ENCODE measurements at places on chromosomes 5 and 9. TPM values are rescaled to one million over a fixed set of nuclear protein-coding genes. Genes with fewer than 3 reads are reported as not detected.

GRCh38 chr5:68352166-68352565 lies 136.6 kb downstream of the PIK3R1 start:
- no peak for DNase-seq

GRCh38 chr5:132865668-132866341 lies 464 bp downstream of the GDF9 start:
- no peak for DNase-seq

DNA sequence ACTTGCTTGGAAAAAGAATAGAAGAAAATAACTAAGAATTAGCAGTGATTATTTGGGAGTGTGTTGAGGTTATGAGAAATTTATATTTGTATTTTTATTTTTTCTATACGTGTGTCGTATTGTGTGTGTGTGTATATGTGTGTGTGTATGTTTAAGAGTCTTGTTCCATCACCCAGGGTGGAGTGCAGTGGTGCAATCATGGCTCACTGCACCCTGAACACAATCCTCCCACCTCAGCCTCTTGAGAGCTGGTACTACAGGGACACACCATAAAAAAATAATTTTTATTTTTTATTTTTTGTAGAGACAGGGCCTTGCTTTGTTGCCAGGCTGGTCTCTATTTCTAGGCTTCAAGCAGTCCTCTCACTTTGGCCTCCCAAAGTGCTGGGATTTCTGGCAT lies 643.8 kb downstream of the PDE4D start:
- no peak for DNase-seq

DNA sequence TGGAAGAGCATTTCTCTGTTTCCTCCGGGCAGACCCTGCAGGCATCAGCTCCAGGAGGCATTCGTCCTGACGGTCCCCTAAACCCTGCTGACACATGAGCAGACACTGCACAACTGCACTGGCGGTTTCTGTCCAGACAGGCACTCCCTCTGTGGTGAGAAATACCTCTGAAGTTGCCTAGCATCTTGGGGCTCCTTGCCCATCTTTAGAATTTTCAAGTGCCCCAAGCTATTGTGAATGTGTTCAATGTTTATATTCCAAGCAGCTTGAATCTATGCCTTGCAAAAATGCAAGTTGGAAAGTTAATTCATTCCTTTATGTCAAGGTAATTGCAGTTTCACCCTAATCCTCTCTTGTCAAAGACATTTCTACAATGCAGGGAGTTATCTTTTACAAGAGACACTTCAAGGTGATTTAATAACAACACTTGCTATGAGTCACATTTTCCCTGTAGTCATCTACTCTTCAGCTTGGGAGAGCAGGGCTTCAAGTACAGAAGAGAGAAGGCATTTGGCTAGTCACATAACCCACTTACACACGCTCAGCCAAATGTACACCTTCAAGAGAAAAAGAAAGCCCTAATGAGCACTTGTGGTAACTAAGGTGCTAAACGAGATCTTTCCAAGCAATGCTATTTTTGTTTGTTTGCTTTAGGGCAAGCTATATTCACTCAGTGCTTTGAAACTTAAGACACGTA lies 302.5 kb downstream of the MLLT3 start:
- no peak for DNase-seq

DNA sequence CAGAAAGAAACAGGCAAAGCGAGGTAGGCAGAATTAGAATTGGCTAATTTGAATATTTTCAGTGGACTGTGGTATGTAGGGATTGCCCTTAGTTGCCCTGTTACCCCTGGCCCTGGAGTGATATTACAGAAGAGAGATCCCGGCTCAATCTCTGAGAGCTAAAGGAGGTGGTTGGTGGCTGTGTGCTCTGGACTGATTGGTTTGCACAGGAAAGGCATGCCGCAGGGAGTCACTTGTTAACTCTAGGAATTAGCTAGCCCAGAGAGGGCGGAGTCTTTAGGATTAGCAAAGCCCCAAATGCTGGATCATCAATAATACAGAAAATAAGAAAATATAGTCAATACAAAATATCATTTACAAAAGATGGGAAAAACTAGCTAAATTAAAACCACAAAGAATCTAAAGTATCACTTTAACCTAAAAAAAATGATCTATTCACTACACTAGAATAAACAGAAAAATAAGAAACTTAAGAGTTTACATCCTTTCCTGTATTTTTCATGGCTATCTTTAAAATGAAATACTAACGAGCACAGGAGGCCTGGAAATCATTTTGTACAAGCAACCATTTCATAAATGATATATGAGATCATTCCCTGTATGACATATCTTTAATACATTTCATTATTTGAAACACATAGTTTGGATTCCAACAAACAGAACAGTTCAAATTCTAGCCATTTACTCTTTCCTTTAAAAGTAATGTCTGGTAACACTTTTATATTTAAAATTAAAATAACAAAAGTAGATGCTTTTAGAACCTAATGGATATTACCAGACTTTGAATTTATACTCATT lies 71.1 kb downstream of the GNAQ start:
- no peak for DNase-seq

GRCh38 chr9:136307215-136307750 lies 3.4 kb upstream of the CCDC187 start:
- DNase-seq: no peak

GRCh38 chr5:93395971-93396379 lies 185.0 kb downstream of the NR2F1-AS1 start:
- DNase-seq: peak; percentile 78

DNA sequence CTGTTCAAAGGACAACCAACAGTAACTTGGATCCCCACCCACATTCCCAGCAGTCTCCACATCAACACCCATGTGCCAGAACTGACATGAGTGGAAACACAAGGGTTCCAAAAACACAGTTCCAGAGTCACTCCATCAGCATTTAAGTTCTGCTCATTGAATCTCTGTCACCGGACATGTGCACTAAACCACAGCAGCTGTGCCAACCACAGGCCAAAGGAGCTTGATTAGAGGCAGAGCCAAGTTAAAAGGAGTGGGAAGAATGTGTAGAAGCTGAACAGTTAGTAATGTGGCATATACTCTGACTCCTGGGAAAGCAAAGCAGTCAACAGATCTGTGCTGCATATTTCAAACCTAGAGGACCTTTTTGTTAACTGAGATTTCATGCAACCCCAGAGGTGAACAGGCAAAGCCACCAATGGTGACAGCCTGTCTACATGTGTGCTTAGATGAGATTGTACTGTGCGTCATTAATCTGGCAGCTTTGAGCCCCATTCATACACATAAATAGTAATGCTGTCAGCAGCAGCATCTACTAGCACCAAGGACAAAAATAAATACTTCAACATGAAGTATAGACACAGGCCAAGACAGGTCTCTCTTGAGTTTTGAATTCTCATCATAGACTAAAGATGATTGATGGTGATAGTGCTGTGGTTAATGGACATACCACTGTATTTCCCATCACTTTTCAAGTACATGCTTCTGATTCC lies 16.4 kb upstream of the FST start:
- DNase-seq: no peak

GRCh38 chr5:113162208-113162607 lies 185.6 kb downstream of the DCP2 start:
- no peak for DNase-seq

DNA sequence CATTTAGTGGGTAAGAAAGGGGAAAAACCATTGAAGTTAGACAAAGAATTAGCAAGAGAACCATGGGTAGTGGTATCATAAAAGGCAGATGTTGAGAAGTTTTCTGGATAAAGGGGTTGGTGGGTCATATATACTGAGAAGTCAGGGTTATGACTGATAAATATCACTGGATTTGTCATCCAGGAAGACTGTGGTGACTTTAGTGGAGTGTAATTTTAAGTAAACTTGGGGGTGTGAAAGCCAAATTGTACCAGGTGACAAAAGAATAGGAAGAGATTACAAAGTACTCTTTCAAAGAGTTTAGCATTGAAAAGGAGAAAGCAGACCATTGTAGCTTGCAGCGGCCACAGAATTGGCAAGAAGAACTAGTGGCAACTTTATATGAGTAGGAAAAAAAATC lies 315.2 kb upstream of the DMAC1 start:
- DNase-seq: no peak

DNA sequence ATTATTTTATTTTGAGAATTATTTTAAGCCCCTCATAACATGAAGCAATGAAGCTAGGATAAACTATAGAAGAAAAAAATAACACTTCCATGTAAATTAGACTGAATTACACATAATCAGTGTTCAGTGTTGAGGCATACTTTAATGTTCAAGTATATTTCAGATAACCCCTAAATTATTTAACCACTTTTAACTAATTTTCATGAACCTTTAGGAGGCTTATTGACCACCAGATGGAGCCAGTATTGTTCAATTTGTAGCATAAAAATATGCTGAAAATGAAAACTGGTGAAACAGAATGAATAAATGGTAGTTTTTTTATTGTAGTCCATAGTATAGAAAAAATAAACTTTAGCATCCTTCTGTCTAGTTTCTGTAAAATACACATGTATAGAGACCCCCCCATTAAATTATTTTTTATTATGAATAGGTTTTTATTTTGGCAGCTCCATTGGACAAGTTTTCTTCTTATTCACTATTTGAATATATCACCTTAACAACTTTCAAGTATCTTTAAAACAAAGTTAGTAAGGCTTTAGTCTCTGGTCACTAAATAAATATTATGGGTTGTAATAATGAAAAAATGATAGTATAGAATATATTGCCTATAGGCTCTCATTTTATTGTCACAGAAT lies 190.1 kb downstream of the CWC27 start:
- DNase-seq: no peak

- DNase-seq: no peak
Measured at GRCh38 chr9:117733465-117733864, 29.3 kb downstream of the TLR4 start.

DNA sequence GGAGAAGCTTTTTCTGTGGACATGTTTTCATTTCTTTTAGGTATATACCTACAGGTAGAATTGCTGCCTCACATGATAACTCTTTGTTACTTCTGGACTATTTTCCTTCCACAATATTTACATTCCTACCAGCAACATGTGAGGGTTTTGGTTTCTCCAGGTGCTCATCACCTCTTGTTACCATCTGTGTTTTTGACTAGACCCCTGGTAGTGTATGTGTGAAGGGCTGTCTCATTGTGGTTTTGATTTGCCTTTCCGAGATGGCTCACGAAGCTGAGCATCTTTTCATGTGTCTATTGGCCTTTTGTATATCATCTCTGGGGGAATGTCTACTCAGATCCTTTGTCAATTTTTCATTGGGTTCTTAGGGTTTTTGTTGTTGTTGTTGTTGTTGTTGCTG lies 17.2 kb upstream of the RANBP17 start:
- DNase-seq: no peak

DNA sequence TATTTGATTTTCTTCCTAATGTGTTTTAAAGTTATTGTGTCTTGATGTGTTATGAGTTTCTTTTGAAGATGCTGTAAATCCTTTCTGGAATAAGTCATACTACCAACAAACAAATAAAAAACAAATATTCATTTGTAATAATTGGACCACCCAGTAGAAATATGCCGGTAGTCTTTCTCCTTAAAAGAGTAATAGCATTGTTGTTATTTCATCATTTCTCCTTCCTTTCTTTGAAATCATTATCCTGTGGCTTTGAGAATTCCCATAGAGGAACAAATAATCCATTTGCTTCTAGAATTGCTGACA lies 169.4 kb downstream of the NNT start:
- DNase-seq: no peak

DNA sequence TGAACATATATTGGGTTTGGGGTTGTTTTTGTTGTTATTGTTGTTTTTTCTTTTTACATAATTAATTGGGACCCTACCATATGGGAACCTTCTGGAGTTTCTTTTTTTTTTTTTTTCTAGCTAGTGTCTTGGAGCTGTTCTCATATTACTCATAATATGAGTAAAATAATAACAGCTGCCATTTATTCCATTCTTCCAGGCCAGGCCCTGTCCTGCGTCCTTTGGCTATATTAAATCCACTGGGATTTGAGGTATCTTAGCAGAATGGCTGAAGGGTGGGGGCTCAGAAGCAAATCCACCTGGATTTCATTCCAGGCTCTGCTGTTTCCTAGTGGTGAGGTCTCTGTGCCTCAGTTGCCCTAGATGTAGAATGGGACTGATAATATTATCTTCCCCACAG lies 47.2 kb upstream of the RPL26L1 start:
- no peak for DNase-seq

PDE6A gene
- 0.22 TPM for polyA plus RNA-seq

C5orf46 gene
- polyA plus RNA-seq: 3.0 TPM

LCN1 gene
- polyA plus RNA-seq: not detected

SUSD3 gene
- polyA plus RNA-seq: 9.4 TPM

VCAN gene
- 590 TPM for polyA plus RNA-seq

TBC1D2 gene
- 17.1 TPM for polyA plus RNA-seq

FGF10 gene
- 45.5 TPM for polyA plus RNA-seq
